ENCODE measurements at places on chromosomes 2 and 18.

DNA sequence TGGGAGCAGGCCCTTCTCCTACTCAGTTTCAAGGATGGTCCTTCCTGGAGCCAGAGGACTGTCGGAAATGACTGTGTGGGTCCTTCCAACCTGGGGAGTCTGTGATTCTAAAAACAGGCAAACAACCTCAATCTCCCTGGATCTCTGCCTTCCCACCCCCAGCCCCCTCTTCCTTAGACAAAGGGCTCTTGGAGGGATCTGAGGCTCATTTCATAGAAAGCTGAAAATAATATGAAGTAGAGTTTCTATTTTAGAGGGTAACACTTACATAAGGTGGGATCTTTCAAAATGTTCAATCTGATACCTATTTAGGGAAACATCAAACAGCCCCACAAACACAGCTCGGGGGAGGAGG lies 69.4 kb downstream of the RHOB start:
- no peak for DNase-seq

GRCh38 chr2:205290299-205290698 lies 392.0 kb upstream of the NRP2 start:
- no peak for DNase-seq

- no peak for DNase-seq
Measured at GRCh38 chr2:60267122-60267521, 286.3 kb downstream of the BCL11A start.

- DNase-seq: no peak
Measured at GRCh38 chr18:48852794-48853193, 98.0 kb downstream of the SMAD7 start.

GRCh38 chr2:128064353-128064752 lies 26.6 kb upstream of the UGGT1 start:
- no peak for DNase-seq

DNA sequence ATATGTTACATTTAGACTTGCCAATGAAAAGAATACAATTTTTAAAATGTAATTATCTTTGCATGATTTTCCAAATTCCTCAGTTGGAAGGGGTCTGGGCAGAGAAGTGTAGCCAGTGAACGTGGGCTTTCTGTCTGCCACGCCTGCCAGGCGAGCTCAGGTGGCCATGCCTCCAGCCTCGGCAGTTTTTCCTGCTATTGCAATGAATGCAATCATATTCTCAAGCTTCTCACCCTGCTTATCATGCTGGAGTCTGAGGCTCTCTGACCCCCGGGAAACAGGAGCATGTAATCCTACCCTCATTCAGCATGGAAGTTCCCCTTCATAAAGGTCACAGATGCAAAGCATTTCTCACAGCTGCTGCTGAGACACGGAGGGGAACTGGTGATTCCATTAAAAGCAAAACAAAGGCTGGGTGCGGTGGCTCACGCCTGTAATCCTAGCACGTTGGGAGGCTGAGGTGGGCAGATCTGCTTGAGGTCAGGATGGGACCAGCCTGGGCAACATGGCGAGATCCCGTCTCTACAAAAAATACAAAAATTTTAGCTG lies 154.8 kb downstream of the MBP start:
- DNase-seq: no peak

DNA sequence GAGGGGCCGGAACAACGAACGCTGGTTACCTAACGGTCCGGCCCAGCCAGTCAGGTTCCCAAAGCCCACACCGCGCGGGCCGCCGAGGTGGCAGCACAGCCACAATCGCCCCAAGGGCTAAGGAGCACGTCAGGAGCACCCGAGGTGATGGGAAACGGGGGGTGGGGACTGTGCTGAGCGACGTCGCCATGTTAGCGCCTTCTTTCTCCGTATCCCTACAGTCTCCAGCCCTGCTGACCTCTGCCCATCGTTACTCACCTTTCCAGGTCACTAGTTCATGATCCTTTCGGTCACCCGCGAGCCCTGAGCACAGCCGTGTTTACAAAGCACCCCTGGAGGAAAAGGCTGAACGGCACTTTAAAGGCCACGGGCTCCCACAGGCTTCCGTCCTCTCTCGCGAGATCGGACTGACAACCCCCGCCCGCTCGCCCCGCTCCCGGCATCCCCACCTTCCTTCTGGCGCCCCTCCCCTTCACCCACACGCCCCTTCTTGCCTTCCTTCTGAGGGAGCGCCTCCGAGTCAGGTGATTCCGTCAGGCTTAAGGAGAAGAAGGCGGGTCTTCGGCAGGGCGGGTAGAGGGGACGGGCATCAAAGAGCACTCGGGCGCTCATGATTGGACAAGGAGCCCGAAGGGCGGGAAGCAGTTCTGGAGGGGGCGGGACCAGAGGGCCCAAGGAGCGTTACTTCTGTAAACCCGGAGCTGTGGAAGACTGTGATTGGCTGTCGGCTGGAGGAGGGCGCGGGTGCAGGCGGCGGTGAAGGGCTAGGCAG lies at the start of gene ATF2:
TSS of gene ATF2 (minus strand) at position 412 of the 772 bp plus-strand sequence. CDS start 31,760 bp downstream, outside the sequence.
- peak; percentile 99 for DNase-seq

GRCh38 chr2:37774976-37775907 lies 103.8 kb upstream of the CDC42EP3 start:
- DNase-seq: no peak

GRCh38 chr2:108910011-108910431 lies 79.0 kb downstream of the EDAR start:
- no peak for DNase-seq

GRCh38 chr2:200577027-200577426 lies 8.8 kb upstream of the AOX1 start:
- DNase-seq: no peak

- no peak for DNase-seq
Measured at GRCh38 chr2:75790814-75791467, 80.2 kb upstream of the GCFC2 start.

GRCh38 chr2:219369447-219369861 lies 18.3 kb downstream of the DNPEP start:
- peak; percentile 1 for DNase-seq

GRCh38 chr2:20171445-20171977 lies 53.4 kb downstream of the SDC1 start:
- DNase-seq: no peak

DNA sequence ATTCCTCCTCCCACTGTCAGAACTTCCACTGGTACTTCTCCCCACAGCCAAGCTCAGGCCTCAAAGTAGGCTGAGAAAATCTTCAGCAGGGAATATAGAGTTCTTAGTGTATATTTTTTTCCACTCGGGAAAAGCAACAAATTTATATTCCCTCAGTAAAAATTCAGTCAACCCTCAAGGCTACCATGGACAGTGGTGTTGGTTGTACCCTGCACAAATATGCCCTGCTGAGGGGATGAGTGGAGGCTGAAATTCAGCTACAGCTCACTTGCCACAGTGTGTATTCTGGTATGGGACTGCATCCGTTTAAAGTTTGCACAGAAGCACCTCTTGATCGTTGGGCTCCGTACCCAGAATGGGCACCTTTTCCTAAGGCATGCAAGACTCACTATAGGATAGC lies 90.8 kb upstream of the LGALSL start:
- no peak for DNase-seq

DNA sequence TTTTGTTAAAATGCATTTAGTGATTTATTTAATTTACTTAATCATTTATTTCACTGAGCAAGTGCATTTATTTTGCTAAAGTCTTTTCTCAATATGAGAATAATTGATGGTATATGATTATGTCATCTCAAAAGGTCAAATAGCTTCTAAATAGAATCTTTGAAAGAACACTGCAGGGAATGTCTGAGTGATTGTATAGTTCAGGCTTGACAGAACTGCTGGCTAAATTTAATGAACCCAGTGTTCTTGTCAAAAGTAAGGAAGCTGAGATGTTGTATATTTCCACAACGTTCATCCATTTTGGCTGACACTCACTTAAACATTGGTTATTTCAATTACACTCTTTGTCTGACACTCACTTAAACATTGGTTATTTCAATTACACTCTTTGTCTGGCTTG lies 39.3 kb upstream of the CDH7 start:
- no peak for DNase-seq

DNA sequence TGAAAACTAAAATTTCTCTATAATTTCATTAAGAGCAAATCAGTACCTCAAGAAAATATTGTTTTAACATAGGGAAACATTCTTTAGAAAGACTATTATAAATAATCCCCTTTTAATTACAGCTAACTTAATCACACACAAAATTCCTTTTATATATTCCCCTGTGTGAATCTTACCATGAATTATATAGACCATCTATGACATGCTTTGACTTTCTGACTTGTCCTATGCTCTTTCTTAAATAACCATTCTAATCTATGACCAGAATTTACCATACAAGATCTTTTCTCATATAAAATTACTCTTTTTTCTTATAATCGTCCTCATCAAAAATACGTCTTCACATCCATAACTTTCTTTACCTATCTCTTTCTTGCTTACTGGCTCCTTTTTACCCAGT lies 824.2 kb upstream of the FAM98A start:
- no peak for DNase-seq

- no peak for DNase-seq
Measured at GRCh38 chr2:172389685-172390339, 37.6 kb upstream of the ITGA6 start.

DNA sequence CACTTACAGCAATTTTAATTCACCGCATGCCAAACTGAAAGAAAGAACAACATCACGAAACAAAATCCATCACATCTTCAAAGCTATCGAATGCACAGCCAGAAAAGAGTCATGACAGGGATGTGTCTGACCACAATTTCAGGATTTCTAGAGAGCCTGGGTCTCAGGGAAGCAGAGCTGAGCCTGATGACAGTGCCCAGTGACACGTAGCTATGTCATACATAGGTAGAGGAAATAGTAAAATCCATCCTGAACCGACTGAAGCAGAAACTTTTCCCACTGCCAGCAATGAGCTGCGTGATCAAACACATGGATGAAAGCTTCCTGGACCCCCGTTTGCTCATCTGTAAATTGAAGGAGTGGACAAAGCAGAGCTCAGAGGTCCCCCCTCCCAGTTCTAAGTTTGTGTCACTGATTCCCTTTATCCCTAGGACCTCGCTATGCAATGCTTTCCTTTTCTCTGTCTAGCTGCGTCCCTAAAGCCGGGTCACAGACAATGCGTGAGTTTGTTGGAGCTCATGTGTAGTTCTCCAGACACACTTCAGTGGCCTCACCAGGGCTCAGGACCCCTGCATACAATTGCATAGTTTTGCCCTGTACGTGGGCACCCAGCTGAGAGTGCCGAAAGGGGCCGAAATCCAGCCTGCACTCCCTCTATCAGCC lies 37.6 kb downstream of the CCBE1 start:
- no peak for DNase-seq

DNA sequence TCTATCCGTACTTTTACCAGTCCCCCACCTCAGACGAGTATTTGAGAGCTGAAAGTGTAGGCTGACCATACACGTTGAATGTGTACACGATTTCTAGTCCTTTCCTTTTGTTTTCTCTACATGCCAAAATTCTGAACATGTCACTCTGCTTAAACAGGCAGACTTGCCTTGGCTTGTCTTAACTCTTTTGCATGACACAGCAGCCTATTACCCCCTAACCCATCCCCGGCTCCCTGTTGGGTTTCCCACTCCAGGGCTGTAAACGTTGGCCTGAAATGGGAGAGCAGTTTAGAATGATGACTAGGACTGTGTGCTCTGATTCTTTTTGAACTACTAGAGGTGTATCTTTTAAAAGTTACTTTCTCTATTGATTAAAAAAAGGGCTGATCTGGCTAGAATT lies 19.1 kb downstream of the MTCL1 start:
- DNase-seq: no peak

DNA sequence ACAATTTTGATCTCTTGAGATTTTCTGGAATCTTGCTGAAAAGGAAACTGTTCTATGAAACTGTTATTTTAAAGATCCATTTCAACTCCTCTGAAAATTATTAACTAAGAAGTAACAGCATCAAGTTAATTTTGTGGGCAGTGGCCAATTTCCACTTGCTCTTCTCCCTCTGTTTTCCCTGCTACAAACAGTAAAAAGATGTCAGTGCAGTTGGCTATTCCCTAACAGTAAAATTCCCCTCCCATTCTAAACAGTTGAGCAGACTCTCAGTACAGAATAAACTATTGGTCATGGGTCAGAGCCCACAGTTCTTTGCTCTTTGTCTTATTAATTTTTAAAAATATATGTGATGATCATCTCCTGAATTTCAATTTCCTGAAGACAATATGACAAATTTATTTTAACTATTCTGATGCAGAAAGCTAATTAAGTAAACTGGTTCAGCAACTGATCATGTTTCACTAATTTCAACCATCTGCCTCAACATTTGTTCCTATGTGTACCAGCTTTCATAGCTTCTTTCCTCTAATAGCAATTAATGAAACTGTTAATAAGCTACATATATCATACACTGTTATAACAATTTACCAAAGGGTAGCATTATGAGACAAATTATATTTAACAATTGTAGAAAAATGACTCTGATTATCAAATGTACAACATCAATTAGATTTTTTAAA lies 41.1 kb upstream of the GALNT5 start:
- no peak for DNase-seq

DNA sequence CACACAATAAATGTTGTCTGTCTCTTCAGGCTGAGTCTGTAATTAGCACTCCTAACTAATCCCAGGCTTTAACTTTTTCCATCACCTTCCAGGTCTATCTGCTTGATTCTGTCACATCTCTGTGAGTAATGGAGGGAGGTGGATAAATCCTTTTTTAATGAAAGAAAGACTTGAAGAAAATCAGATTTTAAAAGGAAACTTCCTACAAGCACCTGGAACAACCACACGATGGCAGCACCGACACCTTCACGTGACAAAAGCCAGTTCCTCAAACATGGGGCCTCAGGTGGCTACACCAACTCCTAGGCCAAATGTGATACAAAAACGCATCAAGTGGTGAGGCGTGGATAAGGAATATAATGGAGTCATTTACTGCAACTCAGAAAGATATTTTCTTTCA lies 41.8 kb downstream of the TGFBRAP1 start:
- no peak for DNase-seq

GRCh38 chr2:26011609-26011989 lies 22.3 kb upstream of the RAB10 start:
- no peak for DNase-seq

DNA sequence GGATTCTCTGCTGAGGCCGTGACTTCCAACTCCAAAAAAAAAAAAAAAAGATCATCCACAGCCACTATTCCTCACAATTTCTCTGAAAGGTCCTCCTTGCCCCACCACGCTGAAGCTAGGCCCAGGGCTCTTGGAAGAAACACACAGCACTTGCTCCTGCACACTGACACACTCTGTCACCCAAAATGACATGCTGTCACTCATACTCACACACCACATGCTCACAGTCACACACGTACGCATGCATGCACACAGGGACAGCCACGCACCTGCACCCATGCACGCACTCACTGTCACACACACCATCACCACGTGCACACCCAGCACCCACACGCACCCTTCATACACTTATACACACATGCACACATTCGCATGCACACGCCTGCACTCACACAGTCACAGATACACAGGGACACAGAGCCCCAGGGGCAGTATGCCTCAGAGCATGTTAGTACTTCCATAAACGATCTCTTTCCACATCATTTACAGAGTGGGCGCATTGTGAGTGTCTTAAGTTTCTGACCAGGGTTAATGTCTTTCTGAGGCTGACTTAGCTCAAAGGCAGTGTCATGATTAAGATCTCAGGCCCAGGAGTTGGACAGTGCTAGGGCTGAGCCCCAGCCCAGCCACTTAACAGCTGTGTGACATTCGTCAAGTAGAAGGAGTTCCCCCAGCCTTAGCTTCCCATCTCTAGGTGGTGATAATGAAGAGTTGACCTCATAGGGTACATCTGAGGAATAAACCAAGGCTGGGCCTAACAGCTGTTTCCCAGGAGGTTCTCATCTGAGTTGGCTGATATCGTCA lies 93.4 kb downstream of the GLI2 start:
- no peak for DNase-seq

GRCh38 chr18:78612318-78612717 lies 367.3 kb upstream of the SALL3 start:
- no peak for DNase-seq

- DNase-seq: no peak
Measured at GRCh38 chr2:10269711-10270610, 32.7 kb upstream of the HPCAL1 start.
